ENCODE measurements at places on chromosomes 11 and 22.

- DNase-seq: peak; percentile 7
Observed at GRCh38 chr11:71563406-71563805, 2.0 kb upstream of the KRTAP5-10 start.

DNA sequence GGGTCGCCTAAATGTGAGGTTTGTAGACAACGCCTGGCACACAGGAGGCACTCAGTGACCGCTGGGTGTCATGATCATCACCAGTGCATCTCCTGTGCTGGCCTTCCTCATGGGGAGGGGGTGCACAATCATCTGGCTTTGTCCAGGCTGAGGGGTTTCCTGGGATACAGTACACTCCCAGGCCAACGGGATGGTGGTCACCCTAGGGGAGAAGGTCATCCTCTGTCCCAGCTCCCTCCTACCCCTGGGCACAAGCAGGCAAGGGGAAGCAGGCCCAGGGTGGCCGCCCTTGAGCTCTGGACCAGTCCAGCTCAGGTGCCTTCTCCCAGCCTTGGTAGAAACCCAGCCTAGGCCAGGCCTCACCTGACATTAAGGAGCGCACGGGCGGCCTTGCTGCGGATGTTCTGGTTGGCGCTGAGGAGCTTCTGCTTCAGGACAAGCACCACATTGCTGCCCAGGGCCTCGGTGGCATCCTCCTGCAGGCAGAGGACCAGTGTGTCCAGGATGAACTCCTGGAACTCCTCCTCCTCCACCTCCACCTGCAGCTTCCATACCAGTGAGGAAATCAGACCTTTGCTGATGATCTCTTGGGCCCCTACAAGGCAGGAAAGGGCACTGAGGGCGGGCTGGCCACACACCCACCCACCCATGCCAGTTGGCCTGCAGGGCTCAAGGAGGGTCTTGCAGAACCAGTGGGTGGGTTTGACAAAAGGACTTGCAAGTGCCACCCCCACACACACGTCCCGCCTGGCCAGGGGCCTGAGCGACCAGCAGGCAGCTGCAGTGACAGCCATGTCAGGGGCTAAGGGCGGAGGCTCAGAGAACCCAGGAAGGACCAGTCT lies 6.6 kb upstream of the GNAZ start:
- DNase-seq: no peak

DNA sequence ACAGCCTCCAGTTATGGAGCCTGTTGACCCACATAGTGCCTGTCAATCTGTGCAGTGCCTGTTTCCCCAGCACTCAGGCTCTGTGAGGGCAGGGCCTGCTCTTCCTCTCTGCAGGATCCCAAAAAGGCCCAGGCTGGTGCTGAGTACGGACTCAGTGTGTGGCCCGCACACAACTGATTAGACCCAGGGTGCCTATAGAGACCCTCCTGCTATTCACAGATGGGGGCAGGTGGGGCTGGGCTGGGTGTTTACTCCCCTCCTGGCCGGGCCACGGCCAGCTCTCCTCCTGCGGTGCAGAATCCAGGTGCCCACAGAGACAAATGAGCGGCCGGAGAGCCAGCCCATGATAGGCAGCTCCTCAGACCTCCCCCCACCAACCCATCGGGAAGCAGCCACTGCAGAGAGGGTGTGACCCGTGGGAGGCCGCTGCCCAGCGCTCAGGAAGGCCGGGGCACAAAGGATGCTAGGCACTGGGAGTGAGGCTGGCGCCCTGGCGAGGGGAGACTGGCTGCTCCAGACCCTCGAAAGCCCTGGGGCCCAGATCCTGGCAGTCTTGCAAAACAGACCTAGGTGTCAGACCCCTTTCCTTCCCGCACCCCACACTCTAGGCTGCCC lies 239.0 kb downstream of the CTTN start:
- no peak for DNase-seq

DNA sequence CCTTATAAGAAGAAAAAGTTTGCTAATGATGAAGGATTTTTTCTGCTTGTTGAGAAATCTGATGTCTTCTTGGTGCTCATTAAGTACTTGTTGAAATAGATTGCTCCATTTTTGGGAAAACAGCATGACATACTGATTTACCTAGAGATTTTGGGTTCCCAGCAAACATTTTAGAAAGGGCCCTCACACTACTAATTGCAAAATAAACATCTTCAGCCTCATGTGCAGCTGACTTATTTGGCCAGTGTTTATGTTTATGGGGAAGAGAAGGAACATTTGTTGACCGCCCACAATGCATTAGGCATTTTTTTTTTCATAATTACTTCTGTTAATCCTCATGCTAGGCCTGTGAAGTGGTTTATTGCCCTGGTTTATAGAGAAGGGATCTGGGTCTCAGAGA lies 40.1 kb downstream of the LDLRAD3 start:
- no peak for DNase-seq

- DNase-seq: no peak
Observed at GRCh38 chr22:47294576-47294975, 532.1 kb downstream of the TBC1D22A start.

DNA sequence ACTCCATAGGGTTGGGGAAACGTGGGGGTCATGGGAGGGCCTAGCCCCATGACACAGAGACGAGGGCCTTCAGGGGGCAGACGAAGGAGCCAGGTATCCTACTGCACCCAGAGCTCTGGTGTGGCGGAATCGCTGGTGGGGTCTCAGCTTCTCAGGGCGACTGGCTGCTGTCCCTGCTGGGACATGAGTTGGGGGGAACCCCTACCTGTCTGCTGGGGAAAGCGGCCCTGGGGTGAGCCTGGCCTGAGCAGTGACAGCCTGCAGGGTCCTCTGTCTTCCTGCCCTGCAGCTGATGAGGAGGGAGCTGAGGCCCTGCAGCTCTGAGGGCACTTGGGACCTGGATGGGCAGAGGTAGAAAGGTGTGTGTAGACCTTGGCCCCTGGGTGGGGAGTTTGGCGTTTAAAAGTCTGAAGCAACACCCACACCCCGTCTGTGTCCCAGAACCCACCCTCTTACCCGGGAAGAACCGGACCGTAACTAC lies 33.6 kb upstream of the GRAMD4 start:
- DNase-seq: no peak

GRCh38 chr11:44726283-44727113 lies at the start of gene TSPAN18:
TSPAN18 (plus strand) TSS chr11:44726962; CDS start chr11:44906417, 179,455 bp downstream.
- peak; percentile 58 for DNase-seq

DNA sequence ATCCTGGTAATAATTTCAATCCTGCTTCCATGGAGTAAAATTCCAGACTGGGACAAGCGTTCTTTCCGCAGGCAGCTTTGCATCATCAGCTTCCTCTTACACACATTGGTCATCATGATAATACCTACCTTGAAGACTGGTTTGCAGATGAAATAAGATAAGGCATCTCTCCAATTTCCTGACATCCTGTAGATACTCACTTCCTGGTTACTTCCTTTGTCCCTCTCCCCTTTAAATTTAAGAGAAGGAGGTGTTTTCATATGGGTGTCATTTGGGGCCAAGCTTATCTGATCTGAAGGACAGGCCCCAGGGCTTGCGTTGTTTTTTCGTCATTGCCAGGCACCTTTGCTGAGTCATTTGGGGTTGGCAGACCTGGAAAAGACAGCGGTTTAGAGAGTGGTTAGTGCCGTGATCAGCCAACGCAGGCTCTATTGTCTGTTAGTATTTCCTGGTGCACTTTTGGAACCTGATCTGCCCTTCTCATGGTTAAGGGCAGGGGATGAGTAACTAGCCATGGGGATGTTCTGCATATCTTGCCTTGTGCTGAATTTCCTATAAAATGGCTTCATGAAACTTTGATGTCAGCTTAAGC lies 24.1 kb downstream of the GRAMD1B start:
- DNase-seq: no peak

DNA sequence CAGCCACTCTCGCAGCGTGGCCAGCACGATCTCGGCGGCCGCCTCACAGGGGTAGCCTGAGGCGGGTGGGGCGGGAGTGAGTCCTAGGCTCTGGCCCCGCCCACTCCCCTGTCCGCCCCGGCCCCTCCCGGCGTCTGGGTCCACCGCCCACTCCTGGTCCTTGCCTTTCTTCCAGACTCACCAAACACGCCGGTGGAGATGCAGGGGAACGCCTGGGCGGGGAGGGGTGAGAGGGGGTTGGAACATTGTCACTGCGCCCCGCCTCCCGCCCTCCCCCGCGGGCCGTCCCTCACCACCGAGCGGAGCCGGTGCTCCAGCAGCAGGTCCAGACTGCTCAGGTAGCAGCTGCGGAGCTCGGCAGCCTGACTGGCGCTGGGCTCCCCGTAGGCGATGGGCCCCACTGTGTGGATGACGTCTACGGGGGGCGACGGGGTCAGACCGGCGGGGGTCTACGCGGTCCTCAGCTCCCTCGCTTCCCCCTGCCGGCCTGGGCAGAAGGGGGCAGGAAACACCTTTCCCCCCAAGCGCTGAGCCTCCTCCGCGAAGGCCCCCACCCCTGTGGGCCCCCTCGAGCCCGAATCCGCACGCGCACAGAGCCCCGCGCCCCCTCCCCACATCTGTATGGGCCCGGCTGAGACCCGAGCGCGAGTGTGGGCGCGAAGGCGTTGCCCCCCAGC lies 13.2 kb downstream of the OTUB1 start:
- peak; percentile 87 for DNase-seq

DNA sequence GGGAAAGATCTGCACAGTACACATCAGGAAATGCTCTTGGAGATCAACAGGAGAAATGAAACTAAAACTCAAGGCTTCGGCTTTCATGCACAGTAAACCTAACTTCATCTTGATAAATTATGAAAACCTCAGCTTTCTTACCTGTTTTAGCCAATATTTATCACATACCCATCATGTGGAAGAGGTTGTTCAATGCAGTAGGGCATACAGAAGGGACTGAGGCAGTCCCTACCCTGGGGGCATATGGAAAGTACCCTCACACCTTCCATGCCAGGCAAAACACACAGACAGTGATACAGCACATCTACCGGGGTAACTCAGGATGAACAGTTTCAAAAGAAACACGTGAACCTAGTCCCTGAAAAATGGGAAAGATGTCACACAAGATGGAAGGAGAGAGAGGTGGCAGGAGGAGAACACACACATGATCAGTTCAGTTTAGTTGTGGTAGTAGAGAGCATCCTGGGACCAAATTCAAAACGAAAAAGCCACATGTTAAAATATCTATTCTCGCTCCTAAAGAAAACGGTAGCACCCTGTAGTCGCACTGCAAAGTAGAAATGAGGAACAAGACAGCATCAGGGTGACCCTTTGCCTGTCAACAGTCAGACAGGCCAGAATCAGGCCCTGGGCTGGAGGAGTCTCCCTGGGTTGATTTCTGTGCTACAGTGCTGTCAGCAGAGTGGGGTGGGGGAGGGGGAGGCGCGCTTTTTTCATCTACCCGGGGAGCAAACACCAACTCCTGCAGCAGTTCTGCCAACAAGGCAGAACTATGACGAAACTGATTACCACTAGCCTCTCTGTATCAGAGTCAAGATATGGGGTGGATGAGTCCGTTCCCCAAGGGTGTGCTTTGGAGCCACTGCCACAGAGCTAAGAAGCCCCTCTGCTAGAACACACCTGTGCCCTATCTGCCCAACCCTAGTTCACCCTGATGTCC lies 1.3 kb downstream of the HIRA start:
- DNase-seq: no peak

DNA sequence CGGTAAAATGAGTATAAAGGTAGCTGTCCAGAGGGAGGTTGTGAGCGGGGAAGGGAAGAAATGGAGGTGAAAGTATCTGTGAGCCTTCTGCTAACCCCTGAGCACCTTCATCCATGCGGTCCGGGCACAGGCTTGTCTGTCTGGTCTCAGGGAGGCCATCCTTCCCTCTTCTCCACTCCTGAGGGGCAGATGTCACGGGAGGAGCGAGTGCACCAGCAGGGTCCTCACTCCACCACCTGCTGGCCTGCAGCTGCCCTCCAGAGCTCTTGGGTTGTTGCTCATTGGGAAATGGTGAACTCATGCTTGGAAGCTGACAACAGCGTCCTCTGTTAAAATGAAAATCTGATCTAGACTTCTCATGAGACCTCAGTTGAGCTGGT lies 33.8 kb upstream of the WNT11 start:
- DNase-seq: no peak

GRCh38 chr22:45866126-45866645 lies 110.8 kb downstream of the WNT7B start:
- no peak for DNase-seq

- DNase-seq: no peak
Observed at GRCh38 chr22:29838599-29838956, 504 bp upstream of the ASCC2 start.

GRCh38 chr22:37148742-37149665 lies 712 bp downstream of the IL2RB start:
- DNase-seq: no peak

DNA sequence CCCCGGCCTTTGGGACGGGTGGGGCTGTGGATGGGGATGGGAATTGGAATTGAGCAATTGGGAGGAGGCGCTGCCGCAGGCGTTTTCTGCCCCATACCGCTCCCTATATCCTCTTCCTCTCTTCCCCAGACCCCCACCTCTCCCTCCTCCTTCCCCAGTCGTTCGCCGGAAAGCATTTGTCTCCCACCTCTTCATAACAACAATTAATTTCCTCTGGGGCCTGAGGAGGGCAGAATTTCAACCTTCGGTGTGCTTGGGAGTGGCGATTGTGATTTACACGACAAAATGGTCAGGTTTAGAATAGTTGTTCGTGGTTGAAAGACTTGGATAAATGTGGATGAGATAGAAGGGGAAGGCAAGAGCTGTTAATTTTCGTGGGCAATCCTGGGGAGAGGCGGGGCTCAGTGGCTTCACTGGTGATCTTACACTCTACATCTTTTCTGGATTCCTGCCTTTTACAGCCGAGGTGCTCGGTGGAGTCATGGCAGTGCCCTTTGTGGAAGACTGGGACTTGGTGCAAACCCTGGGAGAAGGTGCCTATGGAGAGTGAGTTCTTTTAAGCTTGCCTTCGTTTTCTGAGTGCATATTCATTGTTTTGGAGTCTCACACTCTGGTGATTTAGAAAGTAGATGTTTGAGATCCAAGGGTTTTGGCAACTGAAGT lies 1.5 kb downstream of the CHEK1 start:
- DNase-seq: peak; percentile 82

- no peak for DNase-seq
Observed at GRCh38 chr11:74648894-74649293, 56.5 kb downstream of the POLD3 start.

- DNase-seq: no peak
Observed at GRCh38 chr22:37211075-37211865, 1.0 kb downstream of the SSTR3 start.

DNA sequence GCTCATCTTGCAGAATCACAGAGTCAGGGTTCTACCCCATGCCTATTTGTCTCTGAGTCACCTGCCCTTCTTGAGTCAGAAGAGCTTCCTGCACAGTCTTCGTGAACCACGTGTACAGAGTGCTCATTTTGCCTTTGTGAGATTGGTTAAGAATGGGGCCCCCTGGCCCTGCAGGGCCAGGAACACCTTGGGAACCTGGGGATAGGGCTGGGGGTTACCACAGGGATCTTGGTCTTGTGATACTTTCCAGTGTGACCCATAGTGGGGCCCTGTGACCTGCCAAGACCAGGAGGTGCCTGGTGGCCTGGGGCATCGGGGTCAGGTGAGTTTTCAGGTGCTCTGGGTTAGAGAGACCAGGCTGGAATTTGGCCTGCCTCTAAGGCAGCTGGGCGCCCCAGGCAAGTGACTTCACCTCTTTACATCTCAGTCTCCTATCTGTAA lies 9.4 kb downstream of the TMPRSS13 start:
- no peak for DNase-seq

GRCh38 chr11:66971488-66971887 lies 3.6 kb upstream of the C11orf86 start:
- no peak for DNase-seq
